AG08395 (cell line): ENCODE measurements at places on chromosomes 1 and 21.
A peak's percentile ranks its signal among the peaks of the same experiment; 100 is the strongest.

DNA sequence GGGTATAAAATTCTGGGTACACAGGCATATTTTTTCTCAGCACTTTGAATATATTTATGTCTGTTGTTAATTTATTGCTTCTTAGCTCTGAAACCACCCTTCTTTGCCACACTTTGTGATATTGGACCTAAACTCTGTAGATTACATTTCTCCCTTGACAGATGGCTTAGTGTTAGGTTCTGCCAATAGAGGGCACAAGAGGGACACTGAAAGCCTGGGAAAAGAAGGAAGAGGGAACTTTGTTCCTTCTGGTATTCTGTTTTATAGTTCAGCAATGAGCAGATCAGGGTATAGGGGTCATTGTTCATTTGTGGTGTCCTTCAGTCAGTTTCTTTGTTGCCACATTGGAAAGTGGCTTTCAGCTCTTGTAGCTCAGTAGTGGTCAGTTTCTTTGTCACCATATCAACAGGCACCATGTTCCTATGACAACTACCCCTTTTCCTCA lies 423.5 kb upstream of the PROX1 start:
- no peak for DNase-seq

- DNase-seq, result no peak
These were observed 88.1 kb upstream of the ARHGEF16 start for GRCh38 chr1:3366126-3367051.

GRCh38 chr1:32906654-32907053 lies 5.5 kb upstream of the TMEM54 start:
- no peak for DNase-seq

DNA sequence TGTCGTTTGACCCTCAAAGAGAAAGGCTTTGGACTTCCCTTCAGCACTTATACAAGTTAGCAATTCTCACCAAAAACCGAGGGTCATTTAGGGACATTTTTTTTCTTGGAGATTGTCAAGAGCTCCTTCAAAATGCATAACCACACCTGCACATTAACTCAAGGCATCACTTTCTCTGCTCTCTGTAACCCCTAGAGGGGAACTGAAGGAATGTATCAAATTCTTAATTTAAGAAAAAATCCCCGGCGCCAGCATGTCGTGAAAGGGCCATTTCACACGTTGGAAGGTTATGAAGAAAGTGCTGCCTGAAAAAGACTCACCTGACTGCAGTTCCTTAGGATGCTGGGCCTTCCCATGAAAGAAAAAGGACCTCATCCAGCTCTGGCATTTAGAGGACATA lies 131.6 kb upstream of the ZC3H12A start:
- DNase-seq, result no peak

- no peak for DNase-seq
These were observed 35.5 kb downstream of the SLC66A1 start for GRCh38 chr1:19347533-19348172.

- no peak for DNase-seq
These were observed 164.5 kb upstream of the CACNA1E start for GRCh38 chr1:181318858-181319235.

GRCh38 chr21:41526478-41527087 lies 18.6 kb upstream of the TMPRSS2 start:
- no peak for DNase-seq

GRCh38 chr1:150552128-150552910 lies 3.1 kb downstream of the ADAMTSL4 start:
- peak; percentile 89 for DNase-seq
